ENCODE measurements at places on chromosomes 3 and 15.

- DNase-seq, result no peak
Observed at GRCh38 chr3:143970773-143971358, 757 bp upstream of the DIPK2A start.

GRCh38 chr3:197753263-197753662 is 3.6 kb downstream of the FYTTD1 start:
- DNase-seq, result no peak

GRCh38 chr15:51093839-51094605 is 684 bp downstream of the TNFAIP8L3 start:
- DNase-seq, result no peak

- no peak for DNase-seq
Observed at GRCh38 chr3:142693136-142693853, 30.5 kb upstream of the TRPC1 start.

DNA sequence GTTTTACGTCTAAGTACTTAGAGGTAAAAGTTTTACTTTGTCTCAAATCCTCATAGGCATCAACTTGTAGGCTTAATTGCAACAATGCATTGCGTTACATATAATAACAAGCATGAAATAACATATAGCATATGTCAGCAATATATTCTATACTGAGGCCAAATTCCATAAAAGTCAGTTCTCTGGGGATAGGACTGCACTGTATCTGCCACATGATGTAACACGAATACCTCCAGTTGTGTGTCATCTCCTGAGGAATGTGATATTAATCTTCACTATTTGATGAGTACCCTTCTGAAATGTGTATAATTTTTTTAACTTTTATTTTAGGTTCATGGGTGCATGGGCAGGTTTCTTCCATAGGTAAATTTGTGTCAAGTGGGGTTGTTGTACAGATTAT is 126.4 kb downstream of the IMPG2 start:
- DNase-seq, result no peak
